ENCODE measurements at places on chromosomes 13 and 19.

GRCh38 chr19:32258167-32258566 is 87.2 kb upstream of the ZNF507 start:
- no peak for DNase-seq

DNA sequence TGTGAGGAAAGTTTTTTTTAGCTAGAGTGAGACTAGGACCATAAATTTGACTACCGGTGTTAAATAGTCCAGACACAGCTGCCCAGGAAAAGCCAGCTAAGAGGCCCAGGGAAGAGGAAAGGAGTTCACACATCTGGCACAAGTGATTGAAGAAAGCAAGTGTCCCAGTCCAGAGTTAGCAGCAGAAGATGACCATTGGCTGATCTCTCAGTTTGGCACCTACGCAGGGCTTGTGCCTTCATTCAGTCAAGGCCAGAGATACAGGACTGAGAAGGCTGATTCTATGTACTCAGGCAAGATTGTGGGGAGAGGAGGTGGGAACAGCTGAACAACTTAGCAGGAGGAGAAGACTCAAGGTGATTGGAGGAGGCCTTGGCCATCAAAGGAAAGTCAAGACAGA is 575.0 kb upstream of the KLF12 start:
- DNase-seq, result no peak

DNA sequence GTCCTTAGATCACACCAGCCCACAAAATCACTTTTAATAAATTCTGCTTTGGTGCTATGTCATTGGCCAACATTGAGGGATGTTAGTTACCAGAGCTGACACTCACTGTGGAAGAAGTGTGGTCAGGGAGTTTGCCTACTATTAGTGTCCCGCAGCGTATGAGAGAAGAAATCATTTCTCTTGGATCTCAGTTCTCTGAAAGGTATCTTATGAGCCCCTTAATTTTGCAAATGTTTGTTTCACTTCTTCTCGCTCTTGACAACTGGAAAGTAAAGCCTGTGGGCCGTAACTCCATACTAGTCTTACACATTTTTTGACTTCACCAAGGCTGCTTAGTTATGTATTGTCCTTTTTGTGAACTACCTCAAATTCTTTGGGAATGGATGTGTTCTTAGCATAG is 80.9 kb downstream of the FLT1 start:
- no peak for DNase-seq

DNA sequence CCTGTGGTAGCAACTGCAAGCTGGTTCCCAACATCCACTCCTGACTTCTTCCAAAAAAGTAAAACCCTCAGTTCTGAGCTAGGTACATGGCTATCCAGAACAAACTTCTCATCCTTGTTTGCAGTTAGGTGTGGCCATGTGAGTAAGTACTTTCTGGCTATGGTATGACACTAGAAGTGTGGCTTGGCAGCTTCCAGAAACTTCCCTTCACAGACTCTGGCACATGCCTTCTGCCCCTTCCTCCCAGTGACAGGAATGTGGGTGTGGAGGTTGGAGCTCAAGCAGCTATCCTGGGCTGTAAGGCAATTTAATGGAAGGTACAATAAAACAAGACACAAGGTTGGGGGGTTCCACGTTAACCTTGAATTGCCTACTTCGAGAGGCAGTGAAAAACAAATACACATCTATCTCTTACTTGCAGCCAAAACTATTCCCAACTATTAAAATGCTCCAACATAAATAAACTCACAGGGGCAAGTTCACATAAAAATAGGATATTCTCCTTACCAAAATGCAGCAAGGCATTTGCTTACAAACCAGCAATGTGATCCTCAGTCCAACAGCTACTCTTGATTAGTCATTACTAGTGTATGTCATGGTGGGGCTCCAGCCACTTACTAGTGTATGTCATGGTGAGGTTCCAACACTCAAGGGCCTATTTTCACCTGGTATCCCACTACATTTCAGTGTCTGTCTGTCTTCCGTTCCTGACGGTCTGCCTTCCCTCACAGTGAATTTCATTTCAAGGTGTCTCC is 3.1 kb downstream of the SMG9 start:
- no peak for DNase-seq

GRCh38 chr13:114286808-114287207 is 5.4 kb downstream of the UPF3A start:
- no peak for DNase-seq

- DNase-seq, result no peak
These were observed 37.8 kb downstream of the BRD4 start for GRCh38 chr19:15294561-15294990.

DNA sequence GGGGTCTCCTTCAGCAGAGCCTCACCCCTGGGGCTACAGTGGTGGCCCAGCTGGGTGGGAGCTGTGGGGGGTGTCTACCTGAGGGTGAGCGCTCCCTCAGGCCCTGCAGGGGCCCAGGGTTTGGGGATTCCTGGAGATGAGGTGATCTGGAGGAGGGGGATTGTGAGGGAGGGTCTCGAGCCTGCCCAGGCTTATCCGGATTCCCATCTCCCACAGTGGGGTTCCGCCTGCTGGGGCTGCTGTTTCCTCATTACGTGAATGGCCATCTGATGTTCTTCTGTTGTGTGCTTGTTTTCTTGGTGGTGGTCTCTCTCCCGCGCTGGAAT is 4.4 kb downstream of the PPP1R37 start:
- DNase-seq, result no peak

GRCh38 chr13:46341112-46341711 is 45.8 kb downstream of the RUBCNL start:
- peak; percentile 30 for DNase-seq

- DNase-seq, result no peak
These were observed 101.3 kb upstream of the SLITRK6 start for GRCh38 chr13:85900521-85900920.

DNA sequence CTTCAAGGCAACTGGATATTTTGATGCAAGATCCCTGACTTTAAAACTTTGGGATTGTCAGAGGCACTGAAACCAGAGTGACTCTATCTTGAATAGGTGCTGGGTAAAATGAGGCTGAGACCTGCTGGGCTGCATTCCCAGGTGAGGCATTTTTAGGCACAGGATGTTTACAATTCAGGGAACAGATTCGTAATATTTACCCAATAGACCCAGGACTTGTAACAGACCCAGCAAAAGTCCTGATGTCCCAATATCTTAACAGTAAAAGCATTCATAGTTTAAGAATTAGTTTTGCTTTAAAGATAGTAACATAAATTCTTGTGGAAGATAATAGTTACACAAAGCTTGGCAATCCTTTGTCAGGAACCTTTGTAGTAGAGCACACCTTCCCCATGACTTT is 166.2 kb downstream of the FGF14 start:
- DNase-seq, result no peak

GRCh38 chr13:70864731-70865130 is 756.5 kb upstream of the KLHL1 start:
- no peak for DNase-seq

- no peak for DNase-seq
These were observed 7.9 kb downstream of the IPO5 start for GRCh38 chr13:97961340-97961739.

- DNase-seq, result no peak
These were observed 281.2 kb downstream of the FOXO1 start for GRCh38 chr13:40384976-40385857.

DNA sequence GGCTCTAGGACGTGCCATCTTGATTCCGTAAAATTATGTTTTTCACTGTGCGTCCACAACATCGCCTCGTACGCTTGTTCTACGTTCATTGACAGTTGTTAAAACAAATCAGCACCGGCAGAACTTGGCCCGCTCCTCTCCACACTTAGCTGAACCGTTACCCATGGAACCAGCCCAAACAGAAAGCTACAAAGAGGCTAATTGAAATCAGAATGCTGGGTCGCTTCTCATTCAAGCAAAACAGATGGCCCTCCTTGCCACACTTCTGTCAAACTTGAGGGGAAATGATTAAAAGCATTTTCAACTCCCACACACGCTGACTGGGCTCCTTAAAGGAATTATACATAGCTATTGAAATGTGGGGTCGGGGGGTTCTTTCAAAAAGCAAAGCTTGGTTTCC is 71.6 kb downstream of the TM9SF2 start:
- DNase-seq, result no peak
